ENCODE measurements at places on chromosomes 6 and 20.

DNA sequence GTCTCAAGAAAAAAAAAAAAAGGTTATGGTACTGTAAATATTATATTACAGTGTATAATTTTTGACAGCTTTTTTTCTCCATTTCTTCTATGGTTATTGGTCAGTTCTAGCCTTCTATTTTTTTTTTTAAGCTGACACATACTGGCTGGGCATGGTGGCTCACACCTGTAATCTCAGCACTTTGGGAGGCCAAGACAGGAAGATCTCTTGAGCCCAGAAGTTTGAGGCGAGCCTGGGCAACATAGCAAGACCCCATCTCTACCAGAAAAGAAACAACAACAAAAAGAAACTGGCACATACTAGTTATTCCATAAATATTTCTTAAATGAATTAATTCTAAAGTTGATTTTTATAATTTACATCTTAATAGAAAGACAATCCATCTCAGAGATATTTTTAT, 27.6 kb upstream of the PRND start:
- no peak for DNase-seq

DNA sequence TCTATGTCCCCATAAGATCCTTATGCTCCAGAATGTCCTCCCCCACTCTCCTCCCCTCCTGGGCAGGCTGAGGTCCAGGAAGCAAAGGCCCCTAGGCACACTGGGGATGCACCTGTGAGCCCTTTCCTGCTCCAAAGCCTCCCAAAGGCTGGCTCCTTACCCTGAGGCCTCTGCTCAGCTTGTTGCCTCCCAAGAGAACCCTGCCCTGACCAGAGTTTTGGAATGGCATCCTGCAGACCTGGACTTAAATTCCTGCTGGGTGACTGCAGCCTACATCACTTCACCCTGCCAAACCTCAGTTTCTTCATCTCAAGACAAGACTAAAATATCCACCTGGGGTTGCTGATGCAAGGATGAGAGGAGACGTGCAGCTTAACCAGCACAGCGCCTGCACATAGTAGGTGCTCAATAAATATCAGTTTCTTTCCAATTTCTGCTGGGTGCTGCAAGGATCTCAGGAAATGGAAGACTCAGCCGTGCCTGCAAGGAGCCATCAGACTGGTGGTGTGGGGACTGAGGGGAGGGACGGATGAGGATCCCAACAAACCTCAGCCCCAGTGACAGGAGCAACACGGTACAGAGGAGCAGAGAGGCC, 2.1 kb upstream of the LBP start:
- DNase-seq = no peak

DNA sequence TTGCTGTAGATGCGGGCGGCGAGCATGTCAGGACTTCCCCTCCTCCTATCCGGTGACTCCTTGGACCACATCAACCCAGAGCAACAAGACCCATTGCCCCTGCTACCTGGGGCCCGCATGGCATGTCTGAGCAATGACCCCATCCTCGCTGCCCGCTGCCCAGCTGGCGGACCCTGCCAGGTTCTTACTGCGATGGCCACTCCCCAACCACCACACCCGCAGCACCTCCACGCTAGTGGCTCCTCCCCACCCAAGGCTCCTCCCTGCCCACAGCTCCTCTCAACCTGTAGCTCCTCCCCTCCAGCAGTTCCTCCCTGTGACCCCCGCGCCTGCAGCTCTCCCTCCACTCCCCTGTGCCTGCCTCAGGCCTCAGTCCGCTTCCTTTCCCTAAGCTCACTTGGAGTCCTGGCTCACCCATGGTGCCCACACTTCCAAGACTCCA, 17.6 kb upstream of the SERPINB9 start:
- no peak for DNase-seq

DNA sequence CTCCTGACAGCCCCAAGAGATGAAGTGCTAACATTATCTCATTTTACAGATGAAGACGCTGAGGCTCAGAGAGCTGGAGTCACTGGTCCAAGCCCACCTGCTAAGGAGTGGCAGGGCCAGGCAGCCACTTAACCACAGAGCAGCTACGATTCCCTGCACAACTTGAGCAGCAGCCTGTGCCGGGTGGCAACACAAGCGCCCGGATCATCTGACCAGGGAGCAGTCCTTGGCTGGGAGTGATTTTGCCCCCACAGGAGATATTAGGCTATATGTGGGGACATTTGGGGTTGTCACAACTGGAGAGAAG, 93.2 kb upstream of the PTPN1 start:
- no peak for DNase-seq
